ENCODE measurements at places on chromosomes 2 and 18. TPM values are rescaled to one million over a fixed set of nuclear protein-coding genes. Genes with fewer than 3 reads are reported as not detected.

Gene C2orf66
- total RNA-seq = not detected

Gene GBX2
- not detected for total RNA-seq

DNA sequence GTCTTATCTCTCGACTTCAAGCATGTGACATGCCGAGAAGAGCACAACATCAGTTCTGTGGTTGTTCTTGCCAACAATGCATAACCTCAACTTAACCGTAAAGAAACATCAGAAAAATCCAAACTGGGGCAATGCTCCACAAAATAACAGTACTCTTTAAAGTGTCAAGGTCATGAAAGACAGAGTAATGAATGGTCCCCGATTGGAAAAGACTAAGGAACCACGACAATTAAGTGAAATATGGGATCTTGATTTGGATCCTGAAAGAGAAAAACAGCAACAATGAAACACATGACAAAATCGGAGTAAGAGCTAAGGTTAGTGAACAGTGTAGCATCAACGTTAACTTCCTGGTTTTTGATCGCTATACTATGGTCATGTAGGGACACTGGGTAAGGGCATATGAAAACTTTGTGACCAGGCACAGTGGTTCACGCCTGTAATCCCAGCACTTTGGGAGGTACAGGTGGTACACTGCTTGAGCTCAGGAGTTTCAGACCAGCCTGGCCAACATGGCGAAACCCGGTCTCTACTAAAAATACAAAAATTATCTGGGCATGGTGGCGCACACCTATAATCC lies 55.2 kb downstream of the UNC50 start:
- H3K36me3 ChIP-seq = no peaks in the 10 kb centered on the region
- H3K4me3 ChIP-seq = no peak overlapping the region
- no peak for DNase-seq
- H3K27ac ChIP-seq = no peak overlapping the region
- no peaks in the 10 kb centered on the region for H3K27me3 ChIP-seq

- DNase-seq = no peak
- H3K27me3 ChIP-seq = no peaks in the 10 kb centered on the region
Observed at GRCh38 chr2:72965770-72966450, 48.6 kb downstream of the EMX1 start.

DNA sequence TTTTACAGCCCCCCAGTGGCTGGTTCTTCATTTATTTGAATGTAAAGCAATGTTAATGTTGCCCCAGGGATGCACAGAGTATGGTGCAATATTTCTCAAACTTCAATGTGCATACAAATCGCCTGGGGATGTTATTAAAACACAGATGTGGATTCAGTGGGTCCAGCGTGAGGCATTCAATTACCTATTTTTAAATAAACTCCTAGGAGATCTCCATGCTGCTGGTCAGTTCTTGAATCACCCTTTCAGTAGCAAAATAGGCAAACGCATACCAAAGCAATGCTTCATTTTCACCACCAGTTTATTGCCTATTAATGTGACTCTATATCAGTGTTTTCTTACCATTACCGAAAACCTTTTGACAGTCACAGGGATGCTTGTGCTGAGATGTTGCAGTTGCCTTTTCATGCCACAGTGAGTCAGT lies 530.7 kb downstream of the CBLN2 start:
- H3K4me1 ChIP-seq = no peaks in the 10 kb centered on the region
- H3K4me3 ChIP-seq = no peak overlapping the region
- H3K27ac ChIP-seq = no peak overlapping the region
- H3K36me3 ChIP-seq = no peaks in the 10 kb centered on the region
- no peak for DNase-seq

GRCh38 chr2:108786008-108786353 lies 590 bp upstream of the CCDC138 start:
- H3K27me3 ChIP-seq = no peaks in the 10 kb centered on the region
- H3K27ac ChIP-seq = peak overlapping the region; percentile 63
- H3K4me1 ChIP-seq = no peaks in the 10 kb centered on the region
- H3K36me3 ChIP-seq = no peaks in the 10 kb centered on the region

DNA sequence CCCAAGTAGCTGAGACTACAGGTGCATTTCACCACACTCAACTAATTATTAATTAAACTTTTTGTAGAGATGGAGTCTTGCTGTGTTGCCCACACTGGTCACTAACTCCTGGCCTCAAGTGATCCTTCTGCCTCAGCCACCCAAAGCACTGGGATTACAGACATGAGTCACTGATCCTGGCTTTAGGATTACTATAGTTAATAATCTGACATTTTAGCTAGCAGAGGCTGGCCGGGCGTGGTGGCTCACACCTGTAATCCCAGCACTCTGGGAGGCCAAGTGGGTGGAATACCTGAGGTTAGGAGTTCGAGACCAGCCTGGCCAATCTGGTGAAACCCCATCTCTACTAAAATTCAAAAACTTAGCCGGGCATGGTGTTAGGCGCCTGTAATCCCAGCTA lies 39.5 kb downstream of the USP34 start:
- H3K4me1 ChIP-seq = peaks cover 13% of the 10 kb centered on the region
- H3K27me3 ChIP-seq = no peaks in the 10 kb centered on the region
- no peak overlapping the region for H3K27ac ChIP-seq
- no peak overlapping the region for H3K4me3 ChIP-seq

Measured in colonic mucosa (tissue), 4 donors.